LHCN-M2 (cell line): ENCODE measurements at places on chromosomes 7 and 10. TPM values are rescaled to one million over a fixed set of nuclear protein-coding genes. Genes with fewer than 3 reads are reported as not detected.

- DNase-seq = peak; percentile 89
Observed at GRCh38 chr7:46786221-46786954, 795.5 kb downstream of the TNS3 start.

- no peak for DNase-seq
Observed at GRCh38 chr7:141567432-141567831, 16.2 kb downstream of the AGK start.

GRCh38 chr10:118522791-118523498 lies 72.5 kb downstream of the PRLHR start:
- DNase-seq = peak; percentile 41

DNA sequence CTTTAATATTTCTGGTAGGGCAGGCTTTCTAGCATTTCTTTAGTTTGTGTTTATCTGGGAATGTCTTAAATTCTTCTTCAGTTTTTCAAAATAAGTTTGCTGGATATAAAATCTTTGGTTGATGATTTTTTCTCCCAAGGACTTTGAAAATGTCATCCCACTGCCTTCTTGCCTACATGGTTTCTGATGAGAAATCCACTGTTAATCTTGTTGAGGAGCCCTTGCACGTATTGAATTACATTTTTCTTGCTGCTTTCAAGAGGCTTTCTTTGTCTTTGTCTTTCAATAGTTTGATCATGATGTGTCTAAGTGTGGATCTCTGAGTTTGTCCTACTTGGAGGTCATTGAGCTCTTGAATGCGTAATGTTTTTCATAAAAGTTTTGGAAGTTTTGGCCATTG lies 66.0 kb downstream of the CASD1 start:
- DNase-seq = no peak

GRCh38 chr7:42155584-42156290 lies 81.3 kb downstream of the GLI3 start:
- no peak for DNase-seq

DNA sequence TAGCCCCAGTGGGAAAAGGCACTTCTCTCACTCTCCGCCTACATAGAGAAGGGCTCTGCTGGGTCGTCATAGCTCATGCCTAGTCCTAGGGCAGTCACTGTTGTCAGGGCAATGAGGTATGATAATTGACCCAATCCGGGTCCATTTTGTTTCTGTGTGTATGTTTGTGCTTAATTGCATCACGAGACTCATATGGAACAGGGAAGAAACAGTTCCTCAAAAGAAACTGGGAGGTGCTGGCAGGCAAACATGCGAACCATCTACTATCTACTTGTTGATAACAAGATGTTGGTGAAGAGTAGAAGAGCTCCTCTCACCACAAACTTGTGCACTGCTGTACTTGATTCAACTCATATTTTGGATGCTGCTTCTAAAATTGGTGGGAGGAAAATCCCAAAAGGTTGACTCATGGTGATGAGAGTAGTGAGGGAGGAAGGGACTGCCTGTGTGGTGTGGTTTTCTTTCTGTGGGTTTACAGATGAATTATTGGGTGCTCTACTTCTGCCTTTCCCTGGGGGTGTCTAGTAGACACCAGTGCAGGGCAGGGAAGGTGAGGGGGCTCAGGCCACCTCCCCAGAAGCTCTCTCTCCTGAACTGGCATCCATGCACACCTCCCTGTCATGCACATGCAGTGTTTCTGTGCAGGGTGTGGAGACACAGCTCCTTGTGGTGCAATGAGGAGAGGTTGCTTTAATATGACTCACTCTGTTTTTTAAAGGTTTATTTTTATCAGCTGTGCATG lies 29.4 kb downstream of the LSMEM1 start:
- peak; percentile 72 for DNase-seq

GRCh38 chr7:150361807-150362621 lies 6.6 kb upstream of the REPIN1 start:
- no peak for DNase-seq

DNA sequence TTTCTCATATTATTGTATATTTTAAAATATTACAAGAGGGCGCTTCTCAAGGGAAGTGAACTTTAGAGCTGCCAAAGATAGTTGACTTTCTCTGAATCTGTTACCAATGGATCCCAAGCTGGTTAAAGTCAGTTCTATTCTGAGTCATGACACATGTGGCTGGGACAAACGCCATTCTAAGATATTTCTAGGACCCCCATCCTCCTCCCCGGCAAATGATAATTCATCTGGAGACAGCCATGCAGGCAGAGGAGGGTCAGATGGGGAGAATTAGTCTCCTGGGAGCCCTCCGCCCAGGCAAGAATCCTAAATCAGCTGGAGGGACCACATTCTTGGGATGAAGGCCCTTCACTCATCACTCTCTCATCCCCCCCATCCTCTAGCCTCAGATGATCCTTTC lies 187.7 kb downstream of the GFRA1 start:
- no peak for DNase-seq

GRCh38 chr7:69245646-69246045 lies 352.6 kb upstream of the AUTS2 start:
- no peak for DNase-seq

DNA sequence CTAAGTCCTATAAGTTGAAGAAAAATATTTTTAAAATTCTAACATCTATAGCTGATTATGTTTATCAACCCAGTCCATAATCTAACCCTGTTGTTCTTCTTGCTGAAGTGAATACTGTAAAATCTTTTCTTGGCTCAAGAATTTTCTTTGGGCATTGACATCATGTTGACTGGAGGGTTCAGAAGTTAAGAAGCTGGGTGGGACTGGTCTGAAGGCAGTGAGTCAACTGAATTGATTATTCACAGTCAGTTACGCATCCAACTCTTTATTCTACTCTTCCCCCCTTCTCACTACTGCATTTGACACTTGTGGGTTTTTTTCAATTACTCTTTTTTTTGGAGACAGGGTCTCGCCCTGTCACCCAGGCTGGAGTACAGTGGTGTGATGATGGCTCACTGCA lies 31.0 kb downstream of the DENND2A start:
- no peak for DNase-seq

GRCh38 chr10:92553959-92554358 lies 19.9 kb downstream of the IDE start:
- no peak for DNase-seq

GRCh38 chr7:19775578-19775977 lies 2.2 kb upstream of the TMEM196 start:
- no peak for DNase-seq

DNA sequence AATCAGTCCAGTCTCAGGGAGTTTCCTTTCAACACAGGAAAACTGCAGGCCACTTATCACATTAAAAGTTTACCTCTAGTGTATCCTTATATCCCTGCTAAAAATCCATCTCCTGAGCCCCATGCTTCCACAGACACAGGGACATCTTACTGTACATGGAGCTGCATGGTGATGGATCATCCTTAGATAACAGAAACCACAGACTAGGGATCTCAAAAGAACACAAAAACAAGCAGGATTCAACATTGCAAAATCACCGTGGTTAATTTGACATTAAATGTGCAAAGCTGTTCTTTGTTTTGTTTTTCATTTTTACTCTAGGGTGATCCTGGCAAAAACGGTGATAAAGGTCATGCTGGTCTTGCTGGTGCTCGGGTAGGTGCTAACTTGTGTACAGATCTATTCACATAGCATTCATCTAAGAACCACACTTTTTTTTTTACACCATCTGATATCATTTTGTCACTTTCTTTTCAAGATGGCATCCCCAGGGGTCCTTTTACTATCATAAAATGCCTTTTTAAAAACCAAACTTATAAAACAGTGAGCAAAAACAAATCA lies 18.1 kb downstream of the COL1A2 start:
- peak; percentile 59 for DNase-seq

DNA sequence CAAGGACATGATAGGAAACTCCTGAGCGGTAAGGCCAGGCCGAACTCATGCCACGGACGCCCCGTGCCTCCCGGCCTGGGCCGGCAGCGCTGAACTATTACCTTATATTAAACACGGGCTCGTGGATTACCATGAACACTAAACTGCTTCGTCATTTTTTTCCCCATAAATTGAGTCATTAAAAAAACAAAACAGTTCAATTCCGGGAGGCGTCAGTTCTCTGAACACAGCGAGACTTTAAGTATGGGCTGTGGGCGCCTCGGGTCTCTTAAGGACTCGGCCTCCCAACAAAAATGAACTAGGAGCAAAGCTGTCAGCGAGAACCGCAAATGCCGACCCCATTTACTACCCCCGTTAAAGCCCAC lies 519 bp downstream of the PITRM1 start:
- peak; percentile 77 for DNase-seq

DNA sequence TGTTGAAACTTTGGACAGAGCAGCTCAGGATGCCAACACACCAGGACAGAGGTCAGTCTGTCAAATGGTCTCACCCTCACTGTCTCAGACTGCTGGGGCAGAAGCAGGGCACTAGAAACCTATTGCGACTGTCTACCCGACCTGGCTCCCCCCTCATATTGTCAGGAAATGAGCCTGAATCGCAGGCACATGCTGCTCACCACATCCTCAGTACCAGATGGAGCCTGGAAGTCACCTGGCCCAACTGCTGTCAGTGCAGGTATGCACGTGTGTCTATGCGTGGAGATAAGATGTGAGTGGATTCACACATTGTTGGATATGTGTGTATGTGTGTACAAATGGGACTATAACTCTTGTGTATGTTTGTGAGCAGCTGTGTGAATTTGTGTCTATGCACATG lies 3.2 kb upstream of the CDHR1 start:
- no peak for DNase-seq

GRCh38 chr10:70834021-70834420 lies 18.3 kb downstream of the SGPL1 start:
- DNase-seq = no peak

DNA sequence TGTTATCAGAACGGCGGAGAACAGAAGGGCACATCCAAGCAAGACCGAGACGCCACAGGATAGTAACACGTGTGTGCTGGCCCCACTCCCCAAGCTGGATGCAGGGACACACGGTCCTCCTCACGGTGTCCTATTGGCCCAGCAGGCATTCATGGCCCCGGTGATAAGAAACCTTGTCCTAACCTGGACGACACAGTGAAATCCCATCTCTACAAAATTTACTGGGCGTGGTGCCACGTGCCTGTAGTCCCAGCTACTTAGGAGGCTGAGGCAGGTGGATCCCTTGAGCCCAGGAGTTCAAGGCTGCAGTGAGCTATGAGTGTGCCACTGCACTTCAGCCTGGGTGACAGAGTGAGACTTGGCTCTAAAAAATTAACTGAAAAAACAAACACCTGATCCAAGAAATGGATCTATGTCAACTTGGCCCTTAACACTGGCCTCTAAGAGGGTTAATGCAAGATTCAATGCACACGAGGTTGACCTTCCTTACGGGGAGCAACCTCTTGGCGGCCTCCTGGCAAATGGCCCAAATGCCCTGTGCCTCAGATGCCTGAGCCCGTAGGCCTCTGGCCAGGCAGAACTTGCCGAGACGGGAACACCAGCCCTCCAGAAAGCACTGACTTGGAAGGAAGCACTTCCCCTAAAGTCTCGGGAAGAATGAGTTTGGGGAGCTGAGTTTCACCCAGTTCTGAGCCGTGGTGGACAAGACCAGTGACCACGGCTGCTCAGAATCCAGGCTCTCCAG lies 72.3 kb downstream of the ZRANB1 start:
- no peak for DNase-seq

DNA sequence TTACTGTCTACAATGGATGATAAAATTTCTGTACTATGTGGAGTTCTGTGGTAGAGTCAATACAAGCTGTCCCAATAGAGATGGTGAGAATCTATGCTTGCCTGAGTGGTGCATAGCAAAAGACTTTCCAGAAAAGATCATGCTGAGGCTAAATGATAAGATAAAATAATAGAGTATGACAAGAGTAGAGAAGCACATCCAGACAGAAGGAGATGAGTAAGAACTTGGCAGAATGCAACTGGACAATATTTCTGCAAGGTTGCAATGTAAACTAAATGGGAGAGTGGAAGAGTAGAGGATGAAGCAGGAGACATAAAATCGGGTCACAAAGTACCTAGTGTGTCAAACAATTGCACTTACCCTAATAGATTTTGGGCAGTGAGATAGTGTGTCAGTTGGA lies 347.6 kb downstream of the MDFIC start:
- DNase-seq = no peak

DNA sequence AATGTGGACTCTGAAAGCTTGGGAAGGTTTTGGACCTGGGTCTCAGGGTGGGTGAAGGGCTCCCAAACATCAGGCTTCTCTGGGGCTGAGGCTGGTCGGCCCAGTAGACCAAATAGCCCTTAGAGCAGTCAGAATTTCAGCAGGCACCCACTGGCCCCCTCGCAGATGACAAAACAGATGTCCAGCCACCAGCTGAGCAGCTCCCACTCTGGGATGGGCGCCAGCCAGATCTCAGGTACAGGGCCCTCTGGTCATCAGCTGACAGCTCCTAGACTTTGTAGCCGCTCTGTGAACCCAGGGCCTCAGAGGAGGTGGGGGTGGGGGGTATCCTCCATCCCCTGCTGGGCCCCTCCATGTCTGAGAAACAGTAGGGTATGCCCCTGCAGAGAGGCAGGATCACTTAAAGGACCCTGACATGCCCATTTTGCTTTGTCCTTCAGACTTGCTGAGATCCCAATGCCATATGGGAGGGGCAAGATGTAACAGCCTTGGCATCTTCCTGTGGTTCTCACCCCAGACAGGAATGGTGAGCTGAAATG lies 26.5 kb downstream of the HSPA12A start:
- DNase-seq = no peak

DNA sequence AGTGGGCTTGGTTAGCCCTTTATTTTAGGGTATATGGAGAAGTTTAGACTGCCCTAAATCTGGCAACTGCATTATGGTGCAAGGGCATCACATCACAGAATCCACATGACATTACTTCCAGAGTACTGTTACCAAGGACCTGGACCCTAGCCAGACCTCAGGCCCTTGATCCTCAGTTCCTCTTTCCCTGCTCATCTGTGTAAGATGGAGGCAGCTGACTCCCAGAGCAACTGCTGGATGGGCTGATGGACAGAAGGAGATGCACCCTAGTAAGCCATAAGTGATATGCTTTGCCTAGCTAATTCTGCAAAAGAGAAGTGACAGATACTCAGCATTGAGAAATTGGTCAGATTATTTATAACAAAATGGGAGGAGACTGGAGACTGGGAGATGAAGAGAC lies 131.7 kb downstream of the DYNC1I1 start:
- no peak for DNase-seq

- DNase-seq = peak; percentile 76
Observed at GRCh38 chr7:23277359-23277989, 21.7 kb upstream of the MALSU1 start.

- no peak for DNase-seq
Observed at GRCh38 chr10:113711142-113711541, 31.4 kb downstream of the CASP7 start.

The TSPAN13 gene
- 0.34 and 0.96 TPM in 2 replicates for total RNA-seq

The MALRD1 gene
- not detected in 2 replicates for total RNA-seq

The PSMA2 gene
- total RNA-seq = 144 and 159 TPM in 2 replicates

The CTBP2 gene
- 51.1 and 51.9 TPM in 2 replicates for total RNA-seq

The APBB1IP gene
- total RNA-seq = not detected in 2 replicates

The PNLIP gene
- total RNA-seq = 0.13 and 0.34 TPM in 2 replicates

The ATRNL1 gene
- 13.0 and 13.1 TPM in 2 replicates for total RNA-seq

The KCNH2 gene
- total RNA-seq = 0.11 TPM in 1 of 2 replicates, not detected in the other

The EFCAB10 gene
- total RNA-seq = not detected in 2 replicates

The STOX1 gene
- total RNA-seq = 0.57 and 0.58 TPM in 2 replicates

The PIK3CG gene
- not detected in 2 replicates for total RNA-seq

The TMEM106B gene
- 76.8 and 94.6 TPM in 2 replicates for total RNA-seq

The KRIT1 gene
- total RNA-seq = 66.6 and 71.3 TPM in 2 replicates

The SLC18A2 gene
- total RNA-seq = not detected in 2 replicates

The CPN1 gene
- total RNA-seq = not detected in 2 replicates

The SYCE1 gene
- total RNA-seq = not detected in 2 replicates

The ADAP1 gene
- total RNA-seq = 0.19 and 0.57 TPM in 2 replicates
